ENCODE measurements at places on chromosomes 5 and 9.

- no peak for DNase-seq
These were observed 57.4 kb downstream of the OR2K2 start for GRCh38 chr9:111272581-111272980.

GRCh38 chr9:41229408-41230401 is 40.6 kb upstream of the ZNG1F start:
- DNase-seq = no peak

GRCh38 chr9:5186416-5187169 is 1.2 kb upstream of the INSL6 start:
- peak; percentile 25 for DNase-seq

DNA sequence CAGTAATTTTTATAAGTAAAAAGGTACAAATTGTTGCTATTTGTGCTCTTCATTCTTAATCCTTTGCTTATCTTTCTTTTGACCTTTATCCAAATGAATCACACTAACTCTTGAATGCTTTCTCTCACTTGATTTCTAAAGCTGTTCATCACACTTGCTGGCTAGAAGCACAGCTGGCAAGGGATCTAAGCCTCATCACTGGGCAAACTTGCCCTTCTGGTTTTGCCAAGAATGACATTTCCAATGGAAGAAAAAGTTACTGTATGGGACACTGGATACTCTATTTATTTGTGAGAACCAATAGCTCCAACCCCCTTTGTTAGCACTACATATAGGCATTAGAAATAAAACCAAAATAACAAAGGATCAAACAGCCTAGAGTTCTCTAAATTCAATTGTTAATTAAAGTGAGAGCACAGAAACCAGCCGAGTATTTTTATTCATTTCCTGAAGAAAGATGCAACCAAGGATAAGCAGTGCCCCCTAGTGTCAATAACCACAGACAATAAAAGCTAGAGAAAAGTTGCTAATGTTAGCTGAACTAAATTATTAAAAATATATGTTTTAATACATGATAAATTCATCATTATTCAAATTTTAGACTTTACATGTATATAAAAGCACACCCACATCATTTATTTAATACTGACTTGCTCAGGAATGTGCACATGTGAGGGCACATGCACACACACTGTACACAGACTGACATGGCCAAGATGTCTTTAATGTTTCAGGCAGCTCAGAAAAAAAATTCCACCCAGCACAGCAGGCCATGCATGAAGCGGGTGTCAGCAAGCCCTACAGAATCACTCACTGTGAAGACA is 59.8 kb upstream of the POU5F2 start:
- DNase-seq = no peak

DNA sequence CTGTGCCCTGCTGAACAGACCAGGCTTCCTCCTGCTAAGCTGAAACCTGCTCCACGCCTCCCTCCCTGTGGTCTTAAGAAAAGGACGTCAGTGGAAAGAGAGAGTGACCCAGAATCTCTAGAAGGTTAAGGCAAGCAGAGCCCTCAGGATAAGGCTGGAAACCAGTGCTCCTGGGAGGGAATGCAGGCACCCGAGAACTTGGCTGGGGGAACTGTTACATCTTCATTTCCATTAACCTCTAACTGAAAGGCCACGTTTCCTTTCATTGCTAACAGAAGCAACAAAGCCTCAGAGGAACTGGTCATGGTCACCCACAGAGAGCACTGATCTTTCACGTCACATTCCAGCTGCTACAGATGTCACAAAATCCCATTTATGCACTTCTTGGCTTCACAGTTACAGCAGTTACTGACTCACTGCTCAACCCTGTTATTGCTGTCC is 26.1 kb upstream of the AKNA start:
- DNase-seq = no peak

DNA sequence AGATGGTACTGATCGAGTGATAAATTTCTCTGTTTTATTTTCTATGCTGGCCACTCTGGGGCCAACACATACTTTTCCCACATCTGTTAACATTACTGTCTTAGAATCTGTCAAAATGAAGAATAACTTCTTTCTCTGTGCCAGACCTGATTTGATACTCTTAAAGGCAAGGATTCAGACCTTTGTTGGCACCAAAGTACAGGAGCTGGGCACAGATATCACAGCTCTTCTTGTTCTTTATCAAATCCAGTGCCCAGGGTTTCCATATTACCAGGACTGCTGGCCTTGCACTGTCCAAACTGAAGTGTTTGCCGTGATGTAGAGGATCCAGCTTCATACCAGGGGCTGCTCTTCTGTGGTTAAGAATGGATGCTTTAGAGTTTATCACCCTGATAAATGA is 20.9 kb downstream of the ZNF474 start:
- DNase-seq = no peak

- no peak for DNase-seq
These were observed 22.9 kb upstream of the ACTBL2 start for GRCh38 chr5:57505272-57506200.

- DNase-seq = no peak
These were observed 57.0 kb upstream of the BOD1 start for GRCh38 chr5:173673295-173674101.

DNA sequence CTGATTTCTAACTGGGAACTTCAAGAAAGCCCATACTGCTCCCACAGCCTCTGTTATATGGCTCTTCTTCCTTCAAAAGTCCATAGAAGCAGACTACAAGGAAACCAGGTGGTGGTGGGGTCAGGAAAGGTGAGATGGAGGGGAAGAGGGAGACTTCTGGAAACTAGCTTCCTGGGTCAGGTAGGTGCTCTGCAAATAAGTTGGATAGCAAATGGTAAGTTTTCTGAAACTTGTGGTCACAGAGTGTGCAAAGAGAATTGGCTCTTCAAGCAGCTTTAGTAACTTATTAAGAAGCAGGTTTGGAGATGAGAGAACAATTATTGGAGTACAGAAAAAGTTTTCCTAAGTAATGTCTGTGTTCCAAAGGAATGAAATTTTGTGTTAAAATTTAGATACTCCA is 316.9 kb downstream of the ADGRV1 start:
- no peak for DNase-seq

DNA sequence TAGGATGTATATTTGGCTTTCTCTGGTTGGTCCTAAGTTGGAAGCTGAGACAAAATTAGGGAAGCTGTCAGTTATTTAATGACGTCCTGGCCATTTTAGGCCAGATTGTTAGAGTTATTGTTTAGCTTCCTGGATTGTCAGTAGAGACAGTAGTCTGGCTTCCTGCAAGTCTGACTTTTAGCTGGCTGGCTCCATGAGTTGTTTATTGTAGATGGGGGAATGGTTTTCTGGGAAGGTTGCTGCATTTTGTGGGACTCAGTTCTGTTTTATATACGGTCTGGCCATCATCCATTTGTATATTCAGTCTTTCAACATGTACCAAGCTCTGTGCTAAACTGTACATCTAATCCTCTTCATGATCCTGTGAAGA is 68.3 kb downstream of the SGCD start:
- DNase-seq = no peak

DNA sequence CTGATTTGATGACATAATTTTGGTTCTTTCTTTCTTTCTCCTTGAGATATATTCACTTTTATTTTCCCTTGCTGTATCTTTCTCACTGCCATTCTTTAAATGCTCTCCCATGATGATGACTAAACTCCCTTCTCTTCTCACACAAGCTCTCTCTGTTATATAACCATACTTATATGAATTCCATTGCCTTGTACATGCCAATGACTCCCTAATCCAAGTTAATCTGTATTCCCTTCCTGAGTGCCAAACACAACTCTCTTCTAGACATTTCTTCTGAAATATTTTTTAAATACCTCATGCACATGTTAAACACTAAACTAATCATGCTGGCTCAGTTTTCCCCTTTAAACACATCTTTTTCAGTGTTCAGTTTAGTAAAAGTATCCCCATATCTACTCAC is 62.2 kb upstream of the ST8SIA4 start:
- no peak for DNase-seq

DNA sequence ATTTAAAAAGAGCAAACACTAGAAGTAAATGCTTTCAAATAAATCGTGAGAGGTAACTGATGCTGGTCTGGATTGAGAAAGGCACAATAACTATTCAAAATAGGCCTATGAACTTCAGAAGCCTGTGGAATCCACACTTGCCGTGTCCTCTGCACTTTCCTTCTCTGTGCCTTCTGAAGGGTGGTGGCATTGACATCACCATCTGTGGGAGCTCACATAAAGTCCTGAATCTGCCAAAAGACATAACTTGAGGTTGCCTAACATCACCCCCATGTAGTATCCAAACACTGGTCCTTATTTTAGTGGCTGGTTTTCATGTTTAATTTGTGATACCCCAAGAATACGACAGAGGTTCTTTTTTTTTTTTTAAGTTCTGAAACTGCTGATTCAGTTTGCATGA is 59.8 kb downstream of the IRF1 start:
- no peak for DNase-seq

GRCh38 chr9:108039493-108039892 is 549.9 kb upstream of the KLF4 start:
- DNase-seq = no peak

- DNase-seq = no peak
These were observed 128.6 kb downstream of the MYO10 start for GRCh38 chr5:16807547-16807864.

DNA sequence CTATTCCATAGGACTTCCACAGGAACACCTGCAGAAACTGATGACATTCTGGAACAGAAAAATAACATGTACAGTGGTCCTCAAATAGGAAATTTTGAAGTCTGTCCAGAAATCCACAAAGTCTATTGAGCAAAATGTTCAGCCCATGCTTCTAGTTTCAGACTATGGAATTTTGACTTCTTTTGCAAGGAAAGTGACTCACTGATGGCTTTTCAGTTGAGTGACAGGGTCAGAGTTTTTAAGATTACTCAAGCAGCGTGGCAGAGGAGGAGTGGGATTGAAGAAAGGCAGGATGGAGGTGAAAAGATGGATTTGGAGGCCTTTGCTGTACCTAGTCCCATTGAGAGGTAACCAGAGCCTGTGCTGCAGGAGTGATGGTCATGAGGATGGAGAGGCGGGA is 151.5 kb downstream of the GOLPH3 start:
- DNase-seq = no peak

DNA sequence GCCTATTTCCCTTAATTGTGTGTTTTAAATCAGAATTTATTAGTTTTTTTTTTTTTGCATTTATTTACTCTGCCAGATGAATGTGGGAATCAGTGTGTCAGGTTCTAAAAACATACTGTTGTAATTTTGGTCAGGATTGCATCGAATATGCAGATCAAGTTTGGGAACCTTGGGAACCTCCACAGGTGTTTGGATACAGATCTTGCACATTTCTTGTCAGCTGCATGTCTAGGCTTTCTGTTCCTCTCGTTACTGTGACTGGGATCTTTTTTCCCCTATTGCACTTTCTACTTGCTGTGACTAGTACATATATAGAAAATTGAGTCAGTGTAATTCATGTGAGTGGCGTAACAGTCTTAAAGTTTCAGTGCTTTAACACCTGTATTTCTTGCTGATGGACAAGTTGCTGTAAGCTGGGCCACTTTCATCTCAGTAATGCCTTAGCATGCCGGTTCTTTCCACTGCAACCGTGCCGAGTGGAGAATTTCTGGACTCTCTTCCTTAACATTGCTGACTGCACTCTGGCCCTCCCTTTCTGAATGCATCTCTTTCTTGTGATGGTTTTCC is 112.5 kb downstream of the TENT4A start:
- no peak for DNase-seq

DNA sequence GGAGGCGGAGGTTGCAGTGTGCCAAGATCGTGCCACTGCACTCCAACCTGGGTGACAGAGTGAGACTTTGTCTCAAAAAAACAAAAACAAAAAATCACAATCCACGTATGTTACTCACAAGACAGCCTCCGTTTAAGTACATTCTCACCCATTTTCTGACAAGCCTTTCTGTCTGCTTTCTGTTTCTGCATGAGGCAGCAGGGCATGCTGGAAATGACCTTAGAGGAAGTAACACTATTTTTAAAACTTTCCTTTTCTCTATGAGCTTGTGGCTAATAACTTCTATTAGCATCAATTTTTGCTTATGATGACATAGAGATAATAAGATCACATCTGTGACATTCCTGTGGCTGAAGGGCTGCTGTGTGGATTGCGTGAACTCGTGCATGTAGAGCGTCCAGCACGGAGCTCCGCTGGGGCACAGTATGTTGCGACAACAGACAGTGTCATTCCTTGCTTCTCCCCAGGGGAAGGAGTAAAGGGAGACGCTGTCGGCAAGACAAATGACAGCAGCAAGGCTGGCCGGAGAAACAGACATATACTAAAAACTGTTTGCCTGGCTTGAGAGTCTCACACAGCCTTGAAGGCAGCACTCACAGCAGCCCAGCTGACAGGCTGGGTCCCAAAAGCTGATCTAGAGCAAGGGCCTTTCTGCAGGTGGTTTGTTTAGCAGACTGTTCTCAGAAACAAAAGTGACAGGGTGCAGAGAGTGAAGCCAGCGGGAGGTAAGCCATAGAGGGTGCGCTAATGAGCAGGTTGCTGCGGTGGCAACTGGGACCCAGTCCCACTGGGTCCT is 1.6 kb downstream of the BTNL3 start:
- no peak for DNase-seq

- DNase-seq = no peak
These were observed 28.4 kb downstream of the NNT start for GRCh38 chr5:43631182-43631910.

DNA sequence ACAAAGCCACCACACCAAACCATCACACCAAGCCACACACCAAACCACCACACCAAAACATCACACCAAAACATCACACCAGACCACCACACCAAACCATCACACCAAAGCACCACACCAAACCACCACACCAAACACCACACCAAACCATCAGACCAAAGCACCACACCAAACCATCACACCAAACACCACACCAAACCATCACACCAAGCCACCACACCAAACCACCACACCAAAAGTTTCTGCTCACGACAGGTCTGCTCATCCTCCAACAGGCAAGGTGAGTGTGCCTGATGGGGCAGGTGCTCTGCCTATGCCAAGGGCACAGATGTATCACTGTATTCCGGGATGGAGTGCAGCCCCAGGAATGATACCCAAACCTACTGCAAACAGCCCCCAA is 87.9 kb upstream of the FSTL4 start:
- DNase-seq = no peak

- no peak for DNase-seq
These were observed 296.5 kb upstream of the ITGA1 start for GRCh38 chr5:52491071-52491787.

GRCh38 chr9:14423815-14424261 is 109.9 kb upstream of the NFIB start:
- no peak for DNase-seq

GRCh38 chr5:55211184-55211874 is 15.8 kb downstream of the MCIDAS start:
- no peak for DNase-seq

DNA sequence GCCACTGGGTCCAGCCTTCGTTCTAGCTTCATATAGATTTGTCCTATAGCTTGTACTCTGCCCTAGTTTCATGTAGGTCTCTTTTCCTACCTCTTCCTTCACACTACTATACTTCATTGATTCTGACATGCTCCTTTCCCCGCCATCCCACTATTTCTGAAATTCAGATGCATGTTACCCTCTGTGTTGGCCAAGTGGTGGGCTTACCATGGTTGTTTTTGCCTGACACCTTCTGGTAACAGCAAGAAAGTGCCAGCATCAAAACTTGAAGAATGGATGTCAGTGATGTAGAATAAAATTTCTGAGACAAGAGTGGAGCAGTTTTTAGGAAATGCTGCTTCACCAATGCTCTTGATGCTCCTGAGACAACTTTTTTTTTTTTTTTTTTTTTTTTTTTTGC is 19.5 kb upstream of the SERINC5 start:
- DNase-seq = no peak
